ENCODE measurements at places on chromosomes 5 and 9.

GRCh38 chr5:123264394-123264793 is 158.8 kb downstream of the CEP120 start:
- no peak for DNase-seq

GRCh38 chr5:77935506-77936364 is 159.6 kb upstream of the TBCA start:
- DNase-seq, result peak; percentile 48

- DNase-seq, result no peak
Measured at GRCh38 chr9:38251036-38251860, 141.3 kb upstream of the ALDH1B1 start.

GRCh38 chr5:171989276-171989675 is 17.2 kb downstream of the FBXW11 start:
- no peak for DNase-seq

DNA sequence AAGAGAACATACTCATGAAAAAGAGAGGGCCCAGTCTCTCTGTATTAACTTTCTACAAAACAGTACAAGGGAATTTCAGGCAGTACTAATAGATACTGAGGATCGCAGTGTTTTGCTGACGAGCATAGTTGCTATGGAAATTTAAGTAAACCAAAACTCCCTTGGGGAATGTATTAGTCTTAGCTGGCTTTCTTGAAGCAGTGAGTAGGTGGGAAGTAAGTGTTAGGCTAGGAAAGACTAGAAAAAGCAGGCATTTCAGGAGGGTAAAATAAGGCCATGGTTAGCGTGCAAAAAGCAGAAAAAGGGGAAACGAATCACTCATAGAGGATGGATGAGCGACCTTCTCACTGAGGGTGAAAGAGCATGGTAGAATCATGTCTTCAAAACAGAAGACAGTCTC is 84.3 kb upstream of the ACTBL2 start:
- no peak for DNase-seq

GRCh38 chr5:67475489-67475888 is 278.9 kb upstream of the CD180 start:
- DNase-seq, result no peak

DNA sequence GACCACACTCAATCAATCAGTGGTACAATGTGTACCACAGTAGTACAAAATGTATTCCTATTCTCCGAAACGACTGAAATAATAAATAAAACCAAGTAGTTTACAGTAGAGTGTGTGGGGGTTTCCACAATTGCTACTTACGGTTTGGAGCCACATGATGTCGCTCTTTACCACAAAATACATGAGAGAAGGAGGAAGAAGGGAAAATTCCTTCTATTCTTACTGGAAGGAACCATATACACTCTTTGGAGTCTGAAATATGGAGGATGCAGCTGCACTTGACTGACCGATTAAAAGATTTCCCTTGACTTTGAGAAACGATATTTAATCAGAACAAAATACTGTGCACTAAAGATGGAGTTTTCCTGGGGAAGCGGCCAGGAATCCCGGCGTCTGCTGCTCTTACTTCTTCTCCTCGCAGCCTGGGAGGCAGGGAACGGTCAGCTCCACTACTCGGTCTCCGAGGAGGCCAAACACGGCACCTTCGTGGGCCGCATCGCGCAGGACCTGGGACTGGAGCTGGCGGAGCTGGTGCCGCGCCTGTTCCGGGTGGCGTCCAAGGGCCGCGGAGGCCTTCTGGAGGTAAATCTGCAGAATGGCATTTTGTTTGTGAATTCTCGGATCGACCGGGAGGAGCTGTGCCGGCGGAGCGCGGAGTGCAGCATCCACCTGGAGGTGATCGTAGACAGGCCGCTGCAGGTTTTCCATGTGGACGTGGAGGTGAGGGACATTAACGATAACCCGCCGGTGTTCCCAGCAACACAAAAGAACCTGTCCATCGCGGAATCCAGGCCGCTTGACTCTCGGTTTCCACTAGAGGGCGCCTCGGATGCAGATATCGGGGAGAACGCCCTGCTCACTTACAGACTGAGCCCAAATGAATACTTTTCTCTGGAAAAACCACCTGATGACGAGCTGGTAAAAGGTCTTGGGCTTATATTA is at the start of gene PCDHA4:
PCDHA4 (plus strand) TSS at position 235 of the 942 bp plus-strand sequence.
- no peak for DNase-seq

- DNase-seq, result peak; percentile 33
Measured at GRCh38 chr9:4243113-4243512, 56.8 kb downstream of the GLIS3 start.

- no peak for DNase-seq
Measured at GRCh38 chr5:154199263-154199662, 8.7 kb downstream of the GALNT10 start.

- no peak for DNase-seq
Measured at GRCh38 chr5:67047160-67047559, 149.4 kb downstream of the CD180 start.

DNA sequence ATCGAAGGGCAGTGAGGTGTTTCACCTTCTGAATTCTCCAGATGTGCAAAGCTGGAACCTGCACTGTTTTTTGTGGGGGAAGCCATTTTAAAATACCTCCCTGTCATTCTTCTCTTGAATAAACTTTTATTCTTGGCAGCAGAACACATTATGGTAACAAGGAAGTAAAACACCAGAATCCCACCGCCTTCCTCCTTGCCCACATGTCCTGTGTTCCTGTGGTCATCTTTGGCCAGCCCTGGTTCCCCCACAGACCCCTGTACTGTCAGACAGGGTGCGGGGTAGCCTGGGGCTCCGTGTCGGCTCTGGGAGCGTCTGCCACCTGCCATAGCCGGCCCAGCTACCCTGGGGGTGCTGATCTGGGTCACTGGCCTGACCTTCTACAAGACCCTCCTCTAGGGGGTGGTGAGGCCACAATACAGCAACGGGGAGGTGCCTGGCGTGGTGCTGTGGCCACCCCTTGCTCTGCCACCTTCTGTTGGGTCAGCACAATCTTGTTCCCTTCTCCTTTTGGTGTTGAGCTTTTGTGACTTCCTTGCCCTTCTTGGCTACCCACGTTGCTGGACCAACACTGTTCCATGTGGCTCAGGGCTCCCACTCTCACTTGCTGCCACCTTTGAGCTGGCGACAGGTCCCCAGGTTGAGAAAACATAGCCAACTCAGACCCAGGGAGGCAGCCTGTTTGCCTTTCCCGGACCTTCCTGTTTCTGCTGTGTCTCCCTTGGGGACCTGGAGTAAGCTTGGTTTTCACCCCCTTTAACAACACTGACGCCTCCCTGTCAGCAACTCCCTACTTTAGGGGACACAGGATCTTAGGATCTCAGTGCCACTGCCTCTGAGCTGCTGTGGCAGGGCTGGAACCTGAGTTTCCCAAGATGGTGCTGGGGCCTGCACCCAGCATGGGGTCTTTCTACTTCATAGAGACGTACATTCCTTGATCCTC is 4.8 kb downstream of the WNK2 start:
- DNase-seq, result no peak

DNA sequence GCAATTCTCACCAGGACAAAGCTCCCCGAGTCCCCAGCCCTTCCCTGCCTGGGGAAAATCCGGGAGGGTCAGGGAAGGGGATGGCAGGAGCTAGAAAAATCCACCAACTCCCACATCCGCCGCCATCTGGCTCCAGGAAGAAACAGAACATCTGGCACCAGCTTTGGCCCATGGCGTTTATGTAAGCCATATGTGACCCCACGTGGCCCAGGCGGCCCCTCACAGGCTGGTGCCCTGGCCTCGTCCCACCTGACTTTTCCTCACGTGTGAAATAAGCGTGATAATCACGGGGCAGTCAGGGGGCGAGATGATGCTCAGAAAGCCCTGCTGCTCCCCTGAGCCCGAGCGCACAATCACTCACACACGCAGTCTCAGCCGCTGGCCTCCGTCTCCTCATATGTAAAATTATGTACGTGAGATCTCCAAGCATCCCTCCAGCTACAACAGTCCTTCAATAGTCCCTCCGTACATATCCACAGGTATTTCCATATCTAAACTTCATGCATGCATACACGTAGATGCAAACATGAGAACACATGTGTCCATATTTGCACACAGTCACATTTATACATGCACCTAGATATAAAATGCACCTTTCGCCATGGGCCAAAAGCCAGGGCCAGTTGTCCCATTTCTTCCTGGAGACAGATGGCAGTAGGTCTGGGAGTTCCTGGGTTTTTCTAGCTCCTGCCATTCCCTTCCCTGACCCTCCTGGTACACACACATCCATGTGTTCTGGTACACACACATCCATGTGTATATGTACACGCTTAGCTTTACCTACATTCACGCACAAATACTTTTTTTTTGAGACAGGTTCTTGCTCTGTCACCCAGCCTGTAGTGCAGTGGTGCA is 28.9 kb downstream of the PLPP7 start:
- DNase-seq, result no peak

GRCh38 chr5:110105692-110106091 is 416.0 kb downstream of the MAN2A1 start:
- DNase-seq, result no peak

DNA sequence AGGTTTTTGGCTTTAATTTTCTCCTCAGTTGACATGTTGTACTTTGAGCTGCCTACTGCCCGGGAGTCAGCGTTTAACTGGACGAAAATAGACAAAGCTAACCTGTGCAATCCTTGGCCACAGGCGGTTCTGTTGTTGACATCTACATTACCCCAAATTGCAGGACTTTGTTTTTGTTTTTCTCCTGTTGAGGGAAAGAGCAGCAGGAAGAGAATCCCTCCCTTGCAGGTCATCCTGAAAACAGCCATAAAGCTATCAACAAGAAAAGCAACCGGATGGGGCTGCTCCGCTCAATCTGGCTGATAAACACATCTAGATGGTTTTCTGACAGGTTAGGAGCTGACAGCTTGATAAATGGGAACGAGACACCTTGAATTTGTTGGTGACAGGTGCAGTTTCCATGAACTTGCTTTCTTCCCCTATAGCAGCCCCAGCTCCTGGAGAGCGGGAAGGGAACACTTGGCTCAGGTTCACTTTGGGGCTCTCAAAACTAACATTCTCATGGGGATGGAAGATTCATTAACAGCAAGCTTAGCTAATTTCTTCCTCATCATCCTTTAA is 331.5 kb downstream of the SLIT3 start:
- DNase-seq, result no peak

DNA sequence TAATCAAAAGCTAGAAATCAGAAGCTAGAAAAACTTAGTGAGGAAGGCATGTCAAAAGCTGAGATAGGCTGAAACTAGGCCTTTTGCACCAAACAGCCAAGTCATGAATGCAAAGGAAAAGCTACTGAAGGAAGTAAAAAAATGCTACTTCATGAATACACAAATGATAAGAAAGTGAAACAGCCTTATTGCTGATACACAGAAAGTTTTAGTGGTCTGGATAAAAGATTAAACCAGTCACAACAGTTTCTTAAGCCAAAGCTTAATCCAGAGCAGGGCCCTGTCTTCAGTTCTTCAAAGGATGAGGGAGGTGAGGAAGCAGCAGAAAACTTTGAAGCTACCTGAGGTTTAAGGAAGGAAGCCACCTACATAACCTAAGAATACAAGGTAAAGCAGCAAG is 102.5 kb upstream of the SH3GL2 start:
- no peak for DNase-seq

- DNase-seq, result no peak
Measured at GRCh38 chr9:12972608-12973589, 198.1 kb downstream of the LURAP1L start.

DNA sequence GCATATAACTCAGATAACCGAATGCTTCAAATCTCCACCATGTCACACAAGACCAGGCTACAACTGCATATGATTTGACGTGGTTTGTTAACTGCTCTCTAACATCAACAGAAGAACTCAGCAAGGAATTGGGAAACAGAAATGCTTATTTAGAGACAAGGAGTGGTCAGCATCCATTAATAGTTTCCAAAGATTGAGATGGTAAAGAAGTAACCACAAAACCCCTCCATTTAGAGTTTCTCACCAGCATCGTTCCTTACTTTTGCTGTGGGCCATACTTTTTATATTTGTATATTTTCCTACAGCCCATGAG is 25.2 kb downstream of the DPYSL3 start:
- no peak for DNase-seq

DNA sequence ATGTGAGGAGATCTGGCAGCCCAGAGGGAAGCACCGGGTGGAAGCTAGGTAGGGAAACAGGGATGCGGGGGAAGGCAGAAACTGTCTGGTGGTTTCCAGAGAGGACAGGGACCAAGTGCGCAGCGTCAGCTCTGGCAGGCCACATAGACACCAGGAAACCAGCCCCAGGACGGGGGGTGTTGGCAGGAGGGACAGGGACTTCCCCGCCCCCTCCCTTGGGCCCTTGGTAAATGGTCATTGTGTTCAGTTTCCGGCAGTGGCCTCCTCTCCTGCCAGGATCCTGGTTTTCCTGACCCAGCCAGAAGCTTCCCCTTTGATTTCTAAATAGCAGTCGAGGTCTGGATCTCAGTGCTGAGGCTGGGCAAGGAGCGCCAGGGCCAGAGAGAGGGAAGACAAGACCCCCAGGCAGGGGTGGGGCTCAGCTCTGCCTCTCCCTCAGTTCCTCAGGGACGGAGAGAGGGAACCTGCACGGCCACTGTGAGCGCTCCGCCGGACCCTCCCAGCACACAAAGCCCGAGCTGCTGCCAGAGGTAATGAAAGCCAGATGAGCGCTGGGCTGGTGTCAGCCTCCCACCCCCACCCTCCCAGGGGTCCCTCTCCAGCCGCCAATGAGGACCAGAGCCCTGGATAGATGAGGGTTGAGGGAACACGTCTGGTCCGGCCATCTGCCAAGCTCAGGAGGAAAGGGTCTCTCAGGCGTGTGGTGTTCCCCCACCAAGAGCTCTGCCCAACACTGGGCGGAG is 1.8 kb downstream of the RALGDS start:
- DNase-seq, result no peak

- DNase-seq, result no peak
Measured at GRCh38 chr9:69527454-69527853, 144.7 kb downstream of the APBA1 start.

- DNase-seq, result no peak
Measured at GRCh38 chr9:38277601-38278200, 114.8 kb upstream of the ALDH1B1 start.
